Muscle of back (tissue), 13 donors: ENCODE measurements at places on chromosomes 5 and 9.

GRCh38 chr5:1819458-1819857, 18.3 kb downstream of the NDUFS6 start:
- no peak for DNase-seq

- DNase-seq: no peak
Measured at GRCh38 chr5:32251871-32252458, 60.8 kb downstream of the MTMR12 start.

DNA sequence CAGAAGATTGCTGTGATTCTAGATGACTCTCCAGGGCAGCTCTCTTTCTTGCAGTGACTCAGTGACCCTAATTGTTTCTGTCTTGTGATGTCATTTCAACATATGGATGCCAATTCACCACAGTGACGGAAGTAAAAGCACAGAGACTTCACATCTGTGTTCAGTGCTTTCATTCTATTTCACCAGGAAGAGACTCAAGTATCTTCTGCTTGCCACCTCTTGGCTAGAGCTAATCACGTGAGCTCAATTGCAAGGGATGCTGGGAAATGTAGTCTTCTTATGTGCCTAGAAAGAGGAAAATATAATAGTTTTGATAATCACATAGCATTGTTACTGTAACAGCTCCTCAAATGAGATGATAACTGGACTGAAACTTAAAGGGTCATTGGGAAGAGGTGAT, 453.3 kb upstream of the KLF4 start:
- no peak for DNase-seq

GRCh38 chr9:79220251-79220650, 351.5 kb upstream of the TLE4 start:
- no peak for DNase-seq

DNA sequence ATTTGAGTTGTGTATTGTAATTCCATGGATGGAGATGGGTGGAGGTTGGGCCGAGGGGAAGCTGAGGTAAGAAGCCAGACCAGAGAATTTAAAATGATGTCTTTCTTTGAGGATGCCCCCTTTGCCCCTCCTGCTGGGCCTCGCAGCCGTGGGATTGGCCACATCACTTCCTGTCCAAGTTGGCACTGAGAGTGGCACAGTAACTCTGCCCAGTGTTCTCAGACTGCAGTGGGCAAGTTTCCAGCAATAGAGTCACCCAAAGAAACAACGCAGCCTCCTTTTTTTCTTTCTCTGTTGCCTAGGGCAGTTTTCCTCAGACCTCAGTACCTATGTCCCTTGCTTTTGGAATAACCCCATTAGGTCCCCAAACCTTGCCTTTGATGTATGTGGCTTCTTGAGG, 306.6 kb upstream of the DMRT1 start:
- peak; percentile 26 for DNase-seq

- DNase-seq: no peak
Measured at GRCh38 chr5:2186472-2187015, 303.8 kb upstream of the IRX4 start.

GRCh38 chr9:110641293-110641692, 27.3 kb upstream of the MUSK start:
- no peak for DNase-seq

DNA sequence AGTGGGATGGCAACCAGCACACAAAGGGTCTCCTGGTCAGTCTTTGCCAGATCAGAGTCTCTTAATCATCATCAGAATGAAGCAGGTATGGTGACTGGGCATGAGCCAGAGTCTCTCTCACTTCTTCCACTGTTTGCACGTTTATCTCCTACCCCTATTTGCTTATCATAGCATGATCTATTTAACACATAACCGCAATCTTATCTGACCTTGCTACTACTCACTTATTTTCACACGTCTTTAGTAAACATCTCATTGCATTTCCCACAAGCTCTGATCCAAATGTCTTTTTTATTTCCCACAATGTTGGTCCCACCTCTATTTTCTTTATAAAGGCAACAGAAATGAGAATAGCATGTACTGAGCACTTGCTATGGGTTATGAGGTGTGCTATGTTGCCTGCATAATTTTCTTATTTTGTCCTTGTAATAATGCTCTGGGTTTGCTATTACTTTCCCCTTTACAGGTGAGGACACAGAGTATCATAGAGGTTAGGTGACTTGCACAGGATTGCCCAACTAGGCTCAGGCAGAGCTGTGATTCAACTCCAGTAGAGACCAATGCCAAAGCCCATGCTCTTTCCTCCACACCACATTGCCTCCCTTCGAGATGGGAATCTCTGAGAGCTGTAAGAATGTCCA, 39.7 kb upstream of the IL7R start:
- DNase-seq: no peak

- peak; percentile 9 for DNase-seq
Measured at GRCh38 chr9:26566141-26566540, 326.5 kb downstream of the CAAP1 start.

- DNase-seq: peak; percentile 95
Measured at GRCh38 chr9:25677301-25678146, 720 bp downstream of the TUSC1 start.

DNA sequence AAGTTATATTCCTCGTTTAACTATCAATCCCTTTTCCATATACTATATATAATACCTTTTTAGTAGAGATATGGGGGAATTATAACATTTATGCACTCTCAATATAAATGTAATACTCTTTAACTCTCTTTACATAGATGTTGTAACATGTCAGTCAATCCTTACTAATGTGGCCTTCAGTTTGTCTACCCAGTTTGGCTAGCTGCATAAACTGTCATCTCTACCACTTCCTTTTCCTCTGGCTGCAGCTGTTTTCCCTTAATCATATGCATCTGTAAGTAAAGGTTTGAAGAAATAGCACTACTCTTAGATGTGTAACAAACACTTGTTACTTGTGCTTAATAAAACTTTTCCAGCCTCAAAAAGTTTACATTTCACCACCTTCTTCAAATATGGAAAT, 13.4 kb downstream of the ABHD17B start:
- DNase-seq: no peak

DNA sequence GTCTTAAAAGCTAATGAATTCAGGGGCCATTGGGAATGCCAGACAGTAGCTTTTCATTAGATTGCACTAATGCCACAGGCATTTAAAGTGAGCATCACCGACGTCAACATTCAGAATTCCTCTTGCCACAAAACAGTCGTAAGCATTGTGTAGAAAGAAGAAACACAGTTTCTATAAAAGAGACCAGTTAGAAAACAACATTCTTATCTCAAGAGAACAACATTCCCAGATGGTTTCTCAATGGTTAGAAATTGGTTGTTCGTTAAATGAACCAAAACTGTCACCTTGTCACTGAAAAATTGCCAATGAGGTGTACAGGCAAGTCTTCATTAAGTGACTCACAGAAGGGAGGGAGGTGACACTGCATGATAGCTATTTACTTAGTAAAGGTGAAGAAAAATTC, 401.6 kb upstream of the PRR16 start:
- DNase-seq: peak; percentile 22
